Aorta (tissue), 5 donors: ENCODE measurements at places on chromosomes 11 and 22. TPM values are rescaled to one million over a fixed set of nuclear protein-coding genes. Genes with fewer than 3 reads are reported as not detected.

The CARD16 gene
- total RNA-seq = 30.6 TPM

The NPTXR gene
- 16.5 TPM for total RNA-seq

DNA sequence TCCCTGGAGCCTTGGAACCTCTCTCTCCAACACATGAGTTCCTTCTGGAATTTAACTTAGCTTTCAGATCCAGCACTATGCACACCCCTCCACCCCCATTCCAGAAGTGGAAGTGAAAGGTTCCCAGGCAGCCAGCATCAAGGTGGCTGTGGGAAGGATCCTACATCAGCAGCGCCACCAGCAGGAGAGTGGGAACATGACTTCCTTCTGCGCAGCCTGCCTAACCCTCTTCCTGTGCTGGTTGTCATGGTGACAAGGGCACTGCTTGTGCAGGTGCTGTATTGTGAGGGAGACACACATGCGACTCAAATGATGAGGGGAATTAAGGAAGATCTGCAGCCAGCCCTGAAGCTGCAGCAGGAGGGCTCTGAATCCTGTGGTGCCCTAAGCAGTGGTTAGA, 904.5 kb upstream of the API5 start:
- DNase-seq = no peak

- no peak for DNase-seq
Measured at GRCh38 chr11:42707541-42707940, 604.3 kb upstream of the API5 start.

DNA sequence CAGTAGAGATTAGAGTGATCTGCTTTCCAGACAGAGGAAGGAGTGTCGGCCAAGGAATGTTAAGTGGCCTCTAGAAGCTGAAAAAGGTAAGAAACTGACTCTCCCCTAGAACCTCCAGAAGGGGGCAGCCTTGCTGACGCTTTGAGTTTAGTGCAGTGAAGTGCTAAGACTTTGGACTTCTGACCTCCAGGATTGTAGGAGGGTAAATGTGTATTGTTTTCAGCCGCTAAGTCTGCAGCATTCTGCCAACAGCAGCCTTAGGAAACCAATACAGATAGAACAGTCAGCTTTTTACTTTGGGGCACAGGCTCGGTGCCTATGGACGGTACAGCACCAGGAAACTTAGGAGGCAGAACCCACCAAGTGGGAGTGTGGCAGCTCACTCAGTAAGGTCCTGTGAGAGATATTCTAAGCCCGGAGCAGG, 3.6 kb upstream of the TBC1D22A start:
- no peak for DNase-seq

DNA sequence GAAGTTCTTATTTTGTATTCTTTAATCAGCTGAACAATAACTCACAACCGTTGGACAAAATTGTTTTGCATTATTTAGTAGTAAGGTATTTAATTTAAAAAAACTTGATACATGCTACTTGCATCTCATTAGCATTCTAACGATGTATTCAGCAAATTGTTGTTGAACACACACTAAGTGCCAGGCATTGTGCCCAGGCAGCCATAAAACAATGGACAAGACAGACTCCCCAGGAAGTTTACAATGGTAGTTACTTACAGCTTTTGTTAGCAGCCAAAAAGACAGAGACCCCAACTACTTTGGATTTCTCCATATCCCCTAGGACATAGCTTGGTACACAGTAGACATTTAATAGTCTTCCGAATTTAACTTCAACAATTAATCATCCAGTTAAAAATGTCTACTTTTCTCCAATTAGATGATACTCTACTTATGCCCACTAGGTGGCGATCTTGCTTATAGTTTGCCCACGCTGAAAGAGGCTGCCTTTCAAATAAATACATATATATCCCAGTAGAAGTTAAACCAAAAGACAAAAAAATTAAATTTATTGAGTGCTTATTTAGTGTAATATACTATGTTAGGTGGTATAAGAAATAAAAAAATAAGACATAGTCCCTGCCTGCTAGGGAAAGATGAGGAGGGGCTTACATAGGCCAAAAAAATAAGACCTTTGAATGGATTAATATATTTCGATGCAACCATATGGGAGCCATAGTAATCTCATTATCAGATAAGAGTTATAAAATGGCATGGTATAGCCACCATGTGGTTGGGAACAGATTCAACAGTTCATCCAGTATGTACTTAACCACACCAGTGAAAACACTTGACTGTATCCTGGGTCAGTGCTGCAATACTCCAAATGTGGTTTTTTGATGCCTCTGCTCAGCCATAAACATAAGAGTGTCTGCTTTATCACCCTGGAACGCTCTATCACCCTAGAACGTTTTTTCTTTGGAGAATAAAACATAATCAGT, 2.0 kb upstream of the FJX1 start:
- no peak for DNase-seq
